ENCODE measurements at places on chromosomes 5 and 9. TPM values are rescaled to one million over a fixed set of nuclear protein-coding genes. Genes with fewer than 3 reads are reported as not detected.

CEL gene
- 0.78 TPM for total RNA-seq

DNA sequence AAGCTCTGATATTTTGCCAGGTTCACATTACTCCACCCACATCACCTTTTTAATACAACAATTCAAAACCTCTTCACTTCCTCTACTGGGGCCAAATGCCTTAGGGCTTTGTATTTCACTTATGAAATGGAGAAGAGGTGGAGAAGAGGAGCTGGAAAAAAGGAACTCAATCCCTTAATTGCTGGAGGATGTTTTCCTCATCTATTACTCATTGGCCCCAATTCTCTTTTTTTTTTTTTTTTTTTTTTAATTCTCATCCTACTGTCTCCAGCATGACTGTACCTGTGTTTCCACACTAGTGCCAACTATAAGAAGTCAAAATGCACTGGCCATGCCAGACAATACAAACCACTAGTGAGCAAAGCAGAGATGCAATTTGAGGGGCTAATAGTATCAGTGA is 20.9 kb downstream of the FAM13B start:
- no peak for DNase-seq

CYLC2 gene
- total RNA-seq: not detected

DNA sequence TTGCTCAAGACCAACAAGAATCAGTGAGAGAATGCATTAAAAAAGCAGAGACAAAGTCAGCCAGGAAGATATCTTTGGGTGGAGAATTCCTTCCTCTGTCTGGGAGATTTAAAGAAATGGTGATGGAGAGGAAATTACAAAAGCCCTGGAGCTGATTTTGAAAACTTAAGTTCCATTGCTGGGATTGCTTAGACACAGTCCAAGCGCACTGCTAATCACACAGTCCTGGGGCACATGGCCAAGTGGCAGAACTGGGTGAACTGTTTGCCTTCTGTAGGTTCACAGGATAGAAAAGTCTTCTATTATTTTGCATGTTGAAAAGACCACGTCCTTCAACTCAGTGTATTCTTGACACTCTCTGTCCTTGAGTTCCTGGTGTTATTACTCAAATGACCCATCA is 284.9 kb upstream of the FBXL7 start:
- DNase-seq: no peak

- no peak for DNase-seq
These were observed 160.5 kb downstream of the GOLPH3 start for GRCh38 chr5:32013658-32014057.

DNA sequence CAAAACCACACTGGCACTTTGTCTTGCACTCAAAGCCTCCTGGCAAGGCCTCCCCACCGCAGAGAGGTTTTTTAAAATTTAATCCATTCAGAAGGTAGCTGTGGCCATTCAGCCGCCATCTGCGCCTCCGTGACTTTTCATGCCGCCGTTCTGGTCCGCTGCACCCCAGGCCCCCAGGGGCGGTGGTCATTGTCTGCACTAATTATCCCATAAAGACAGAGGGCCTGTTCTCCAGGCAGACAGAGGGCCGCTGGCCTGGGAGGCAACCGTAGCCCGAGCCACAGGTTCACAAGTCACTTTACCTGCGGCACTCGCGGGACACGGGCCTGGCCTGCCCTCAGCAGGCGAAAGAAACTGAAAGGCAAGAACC is 49.4 kb downstream of the EXD3 start:
- no peak for DNase-seq

DNA sequence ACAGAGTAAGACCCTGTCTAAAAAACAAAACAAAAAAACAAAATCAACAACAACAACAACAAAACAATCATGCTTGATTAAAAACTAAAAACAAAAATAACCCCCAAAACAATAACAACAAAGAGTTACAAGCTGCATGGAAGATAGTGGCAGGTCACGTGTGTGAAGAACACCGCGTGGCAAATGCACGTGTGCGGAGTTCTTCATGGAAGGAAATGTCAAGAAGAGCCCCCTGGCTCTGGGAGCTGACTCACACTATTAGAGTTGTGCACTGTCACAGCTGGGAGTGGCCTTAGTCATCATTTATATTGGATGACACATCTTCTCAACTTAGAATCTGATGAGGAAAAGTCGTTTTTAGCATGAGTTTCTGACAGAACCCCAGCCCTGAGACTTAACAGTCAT is 110.5 kb downstream of the JMY start:
- no peak for DNase-seq

DNA sequence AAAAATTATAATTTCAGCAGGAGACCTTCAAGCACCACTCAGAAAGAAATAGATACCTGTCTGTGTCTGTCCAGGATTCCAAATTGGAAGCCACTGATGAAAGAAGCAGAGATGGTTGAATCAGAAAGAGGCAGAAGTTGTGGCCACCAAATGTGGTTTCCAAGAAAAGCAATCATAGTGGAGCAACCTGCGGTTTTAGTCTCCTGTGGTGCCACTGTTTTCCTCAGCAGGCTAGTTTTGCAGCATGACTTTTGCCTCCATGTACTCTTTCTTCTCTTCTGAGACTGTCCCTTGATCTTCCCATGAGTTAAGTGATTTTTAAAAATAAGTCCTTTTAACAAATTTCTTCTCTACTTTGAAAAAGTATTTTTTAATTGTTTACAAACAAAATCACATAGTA is 535.8 kb downstream of the CYLC2 start:
- no peak for DNase-seq

DNA sequence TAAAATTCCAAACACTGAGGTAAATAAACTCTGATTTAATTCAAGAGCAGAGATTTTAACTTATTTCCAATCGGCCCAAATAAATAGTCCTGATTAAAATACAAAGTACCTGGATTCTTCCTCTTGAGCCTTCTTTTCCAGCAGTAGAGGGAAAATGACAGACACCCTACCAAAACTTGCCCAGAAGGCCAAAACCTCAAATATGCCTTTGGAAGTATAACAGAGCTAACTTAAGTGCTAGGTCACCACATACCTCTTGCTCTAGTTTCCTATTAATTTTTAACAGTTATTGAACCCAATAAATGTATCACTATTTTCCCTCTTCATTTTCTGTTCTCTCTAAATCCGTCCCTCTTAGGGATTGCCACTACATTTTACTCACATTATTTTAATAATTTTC is 1.4 kb downstream of the BAAT start:
- DNase-seq: no peak

DNA sequence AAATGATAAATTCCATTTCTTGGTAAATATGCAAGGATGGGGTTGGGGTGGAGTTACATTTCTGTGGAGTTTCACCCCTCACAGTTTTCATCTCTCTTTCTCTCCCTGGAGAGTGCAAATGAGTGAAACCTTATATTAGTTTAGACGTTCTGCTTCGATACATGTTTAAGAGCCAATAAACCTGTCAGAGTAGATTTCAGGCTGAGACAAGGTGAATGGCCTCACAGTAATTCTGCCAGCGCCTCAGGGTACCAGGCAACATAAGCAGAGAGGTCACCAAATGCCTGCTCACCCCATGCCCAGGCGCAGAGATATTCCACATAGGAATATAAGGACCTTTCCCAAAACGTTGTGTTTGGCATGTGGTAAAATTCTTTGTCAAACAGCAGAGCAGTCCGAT is 154.9 kb upstream of the VLDLR start:
- no peak for DNase-seq

GRCh38 chr9:38392235-38393127 is at the start of gene ALDH1B1:
TSS of gene ALDH1B1 (plus strand) at chr9:38392702. CDS start at chr9:38395749, 3,047 bp downstream.
- peak; percentile 39 for DNase-seq

INSL6 gene
- not detected for total RNA-seq

- no peak for DNase-seq
These were observed 122.8 kb downstream of the KCNIP1 start for GRCh38 chr5:170626507-170627150.

- DNase-seq: no peak
These were observed 292.6 kb downstream of the MCTP1 start for GRCh38 chr5:94992325-94992724.

- DNase-seq: no peak
These were observed 94.2 kb upstream of the RUSC2 start for GRCh38 chr9:35395706-35396101.

GRCh38 chr9:37333288-37333687 is 89.2 kb upstream of the GRHPR start:
- DNase-seq: no peak

DNA sequence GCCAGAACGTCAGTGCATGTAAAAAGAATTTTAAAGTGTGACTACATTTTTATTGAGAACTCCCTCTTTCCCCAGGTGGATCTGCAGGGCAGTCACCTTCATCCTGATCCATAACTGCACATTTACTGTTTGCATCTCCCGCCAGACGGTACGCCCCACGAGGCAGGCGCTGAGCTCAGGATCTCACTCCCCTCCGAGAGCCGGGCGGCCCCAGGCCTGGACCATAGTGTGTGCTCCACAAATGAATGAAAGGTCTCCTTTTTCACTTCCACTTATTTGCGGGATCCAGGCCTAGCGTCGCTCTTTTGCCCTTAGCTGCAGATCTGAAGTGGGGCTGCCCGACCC is 378 bp downstream of the DROSHA start:
- no peak for DNase-seq

SPZ1 gene
- not detected for total RNA-seq

- DNase-seq: no peak
These were observed 1028.5 kb downstream of the NR2F1-AS1 start for GRCh38 chr5:92552206-92553160.

DNA sequence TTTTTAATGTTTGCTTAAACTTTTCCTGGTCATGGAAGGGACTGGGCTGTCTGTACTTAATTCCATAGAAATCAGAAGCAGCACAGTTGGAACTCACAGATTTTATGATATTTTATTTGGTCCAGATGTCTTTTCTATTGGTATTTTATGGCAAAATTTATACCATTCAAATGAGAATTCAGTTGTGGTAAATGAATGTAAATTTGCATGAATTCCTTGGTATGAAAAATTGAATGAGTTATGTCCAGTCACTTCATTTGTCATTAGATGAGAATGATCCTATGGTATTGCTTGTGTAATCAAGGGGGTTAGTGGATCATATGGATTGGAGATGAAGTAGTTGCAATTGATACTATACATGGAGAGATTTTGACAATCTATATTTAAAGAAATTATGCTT is 188.0 kb downstream of the KDM4C start:
- no peak for DNase-seq

GRCh38 chr5:169583101-169583423 is 511 bp upstream of the SPDL1 start:
- no peak for DNase-seq

OR1Q1 gene
- not detected for total RNA-seq

DCTN3 gene
- total RNA-seq: 70.4 TPM

DNA sequence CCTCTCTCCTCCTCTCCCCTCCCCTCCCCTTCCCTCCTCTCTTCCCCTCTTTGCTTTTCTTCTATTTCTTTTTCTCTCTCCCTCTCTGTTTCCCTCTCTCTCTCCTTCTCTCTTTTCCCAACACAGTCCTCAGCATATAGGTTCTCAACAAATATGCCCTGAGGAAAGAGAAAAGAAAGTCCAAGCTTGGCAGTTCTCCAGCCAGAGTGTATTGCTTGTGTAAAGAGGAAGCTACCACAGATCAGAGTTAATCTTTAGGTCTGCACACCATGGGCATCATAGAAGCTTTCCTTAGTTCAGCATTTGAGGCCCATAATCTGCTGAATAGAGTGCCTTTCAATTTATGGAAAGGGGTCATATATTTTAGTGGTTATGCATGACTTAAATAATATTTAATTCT is 382.8 kb upstream of the WWC1 start:
- DNase-seq: no peak

- DNase-seq: no peak
These were observed at the start of gene LMX1B for GRCh38 chr9:126613651-126614050. TSS of gene LMX1B (plus strand) at chr9:126613928. CDS start at chr9:126614450, 522 bp downstream.

- no peak for DNase-seq
These were observed 9.7 kb upstream of the MEF2C start for GRCh38 chr5:88892669-88893068.

INSYN2B gene
- total RNA-seq: 1.1 TPM

- DNase-seq: no peak
These were observed 15.8 kb downstream of the ERCC8 start for GRCh38 chr5:60929024-60929423.

DNA sequence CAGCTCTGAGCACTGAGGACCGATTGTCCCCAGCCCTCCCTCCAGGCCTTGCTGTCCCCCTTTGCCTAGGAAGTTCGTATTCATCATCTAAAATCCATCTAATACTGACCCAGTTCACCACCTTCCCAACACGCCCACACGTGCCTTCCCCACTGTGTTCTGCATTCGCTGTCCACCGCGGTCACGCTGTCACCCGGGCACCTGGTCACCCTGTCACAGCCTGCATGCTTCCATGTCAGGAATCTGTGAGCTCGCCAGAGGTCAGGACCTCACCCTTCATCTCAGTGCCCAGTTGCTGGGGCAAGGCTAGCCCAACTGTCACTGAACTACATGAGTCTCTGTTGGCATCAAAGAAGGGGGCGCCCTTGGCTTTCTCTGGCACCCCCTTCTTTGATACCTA is 82.9 kb upstream of the RUFY1 start:
- no peak for DNase-seq

CER1 gene
- not detected for total RNA-seq

OBP2B gene
- total RNA-seq: not detected

TRIM23 gene
- total RNA-seq: 13.5 TPM

DNA sequence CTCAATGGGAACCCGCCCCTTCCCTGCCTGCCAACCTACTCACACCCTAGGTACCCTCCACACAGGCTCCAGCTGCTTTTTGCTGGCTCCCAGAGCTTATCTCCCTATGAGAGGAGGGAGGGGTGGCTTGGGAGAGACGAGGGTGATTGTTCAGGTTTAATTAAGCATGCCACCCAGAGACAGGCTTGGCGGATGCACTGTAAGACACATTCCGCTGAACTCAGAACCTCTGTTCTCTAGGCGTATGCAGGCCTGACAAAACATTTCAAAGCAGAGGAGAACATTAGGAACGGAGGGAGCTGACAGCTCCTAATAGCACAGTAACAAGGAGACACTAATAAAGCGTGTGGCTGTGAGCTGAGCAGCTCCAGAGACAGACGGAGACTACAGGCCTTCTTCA is 80.1 kb downstream of the TRIM32 start:
- no peak for DNase-seq

DNA sequence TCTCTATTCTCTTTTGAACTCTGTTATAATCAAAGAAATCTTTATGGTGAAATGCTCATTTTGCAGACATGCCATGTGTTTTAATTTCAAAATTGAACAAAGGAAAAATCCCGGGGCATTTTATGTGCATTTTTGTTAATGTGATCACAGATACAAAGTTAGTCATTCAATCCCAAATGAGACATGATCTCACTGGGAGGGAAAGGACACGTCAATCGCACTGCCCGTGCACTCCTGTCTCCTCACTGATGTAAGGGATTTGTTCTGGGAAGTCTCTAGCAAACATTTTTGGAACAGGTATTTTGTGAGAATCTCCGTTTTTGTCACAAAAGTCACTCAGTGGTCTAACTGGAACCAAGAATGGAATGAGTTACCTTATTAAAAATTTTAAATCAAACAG is 97.9 kb upstream of the RANBP6 start:
- DNase-seq: no peak

MLLT3 gene
- 9.6 TPM for total RNA-seq

Measured in thoracic aorta (tissue), 2 donors.